ENCODE measurements at places on chromosomes 1 and 21. TPM values are rescaled to one million over a fixed set of nuclear protein-coding genes. Genes with fewer than 3 reads are reported as not detected.

RBBP4 gene
- 83.0 TPM for total RNA-seq

AMY2A gene
- not detected for total RNA-seq

GRCh38 chr1:156525071-156525501 is 24.5 kb upstream of the MEF2D start:
- DNase-seq, result no peak

DNA sequence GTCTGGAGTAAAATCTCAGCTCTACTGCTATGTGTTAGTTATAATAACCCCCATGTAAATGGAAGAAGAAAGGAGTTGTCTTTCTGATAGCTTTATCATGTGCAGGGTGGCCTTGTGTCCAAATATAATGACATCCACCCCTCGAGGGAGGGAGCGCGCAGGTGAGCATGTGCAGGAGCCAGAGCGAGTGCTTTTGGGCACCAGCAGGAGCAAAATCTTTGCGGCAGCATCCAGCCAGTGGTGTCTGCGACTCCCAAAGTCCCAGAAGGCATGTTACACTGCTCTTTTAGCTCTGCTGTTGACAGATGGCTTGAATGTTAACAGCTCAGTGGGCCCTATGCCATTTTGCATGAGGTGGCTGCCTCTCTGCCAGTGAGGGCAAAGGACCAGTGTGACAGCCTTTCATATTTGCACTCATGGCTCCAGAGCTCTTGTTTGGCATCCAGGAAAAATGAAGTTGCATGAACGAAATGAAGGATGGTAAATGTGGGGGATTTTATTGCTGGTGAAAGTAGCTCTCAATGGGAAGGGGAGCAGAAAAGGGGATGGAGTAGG is 146.7 kb downstream of the HMCN1 start:
- no peak for DNase-seq
